ENCODE measurements at places on chromosomes 1 and 21.

DNA sequence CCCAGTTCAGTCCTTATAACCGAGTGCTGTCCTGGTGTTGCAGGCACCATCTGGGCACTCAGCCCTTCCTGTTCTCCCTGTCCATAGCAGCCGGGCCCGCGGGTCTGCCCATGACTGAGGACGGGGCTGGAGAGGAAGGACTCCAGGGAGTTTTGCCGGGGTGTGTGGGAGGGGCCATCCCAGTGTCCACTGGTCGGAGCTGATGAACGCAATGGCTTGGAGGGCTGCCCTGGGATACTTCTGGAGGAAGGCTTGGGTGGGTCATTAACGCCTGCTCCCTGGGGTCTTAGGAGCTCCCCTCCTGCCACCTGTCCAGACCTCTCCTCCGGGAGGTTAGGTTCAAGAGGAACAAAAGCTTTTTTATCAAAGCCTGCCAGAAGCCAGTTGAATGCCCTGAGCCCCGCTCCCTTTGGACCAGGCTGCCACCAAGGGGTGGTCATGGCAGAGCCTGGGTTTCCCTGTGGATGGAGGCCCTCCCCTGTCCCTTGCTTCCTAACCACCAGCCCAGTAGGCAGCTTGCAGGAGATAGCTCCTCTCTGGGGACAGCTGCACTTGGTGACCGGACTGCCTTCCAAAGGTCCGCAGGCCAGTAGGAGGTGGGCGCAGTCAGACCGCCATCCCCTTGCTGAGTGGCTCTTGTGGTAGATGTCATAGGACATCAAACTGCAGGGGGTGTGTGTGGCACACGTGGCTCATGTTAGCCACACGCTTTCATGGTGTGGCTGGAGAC is 61.3 kb downstream of the TRIM11 start:
- no peak for DNase-seq

- DNase-seq = no peak
These were observed 33.4 kb downstream of the LRRC53 start for GRCh38 chr1:74478979-74479378.

DNA sequence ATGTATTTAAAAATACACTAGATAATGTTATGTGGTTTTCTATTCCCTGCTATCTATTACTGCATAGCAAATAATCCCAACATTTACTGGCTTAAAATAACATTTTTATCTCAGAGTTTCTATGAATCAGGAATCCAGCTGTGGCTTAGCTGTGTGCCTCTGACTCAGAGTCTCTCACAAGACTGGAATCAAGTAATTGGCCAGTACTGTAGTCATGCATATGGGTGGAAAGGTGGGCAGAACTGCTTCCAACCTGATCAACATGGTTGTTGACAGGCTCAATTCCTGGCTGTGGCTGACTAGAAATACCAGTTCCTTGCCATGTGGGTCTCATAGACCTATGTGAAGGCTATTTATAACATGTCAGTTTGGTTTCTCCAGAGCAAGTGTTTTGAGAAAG is 131.8 kb downstream of the PDE4B start:
- no peak for DNase-seq

DNA sequence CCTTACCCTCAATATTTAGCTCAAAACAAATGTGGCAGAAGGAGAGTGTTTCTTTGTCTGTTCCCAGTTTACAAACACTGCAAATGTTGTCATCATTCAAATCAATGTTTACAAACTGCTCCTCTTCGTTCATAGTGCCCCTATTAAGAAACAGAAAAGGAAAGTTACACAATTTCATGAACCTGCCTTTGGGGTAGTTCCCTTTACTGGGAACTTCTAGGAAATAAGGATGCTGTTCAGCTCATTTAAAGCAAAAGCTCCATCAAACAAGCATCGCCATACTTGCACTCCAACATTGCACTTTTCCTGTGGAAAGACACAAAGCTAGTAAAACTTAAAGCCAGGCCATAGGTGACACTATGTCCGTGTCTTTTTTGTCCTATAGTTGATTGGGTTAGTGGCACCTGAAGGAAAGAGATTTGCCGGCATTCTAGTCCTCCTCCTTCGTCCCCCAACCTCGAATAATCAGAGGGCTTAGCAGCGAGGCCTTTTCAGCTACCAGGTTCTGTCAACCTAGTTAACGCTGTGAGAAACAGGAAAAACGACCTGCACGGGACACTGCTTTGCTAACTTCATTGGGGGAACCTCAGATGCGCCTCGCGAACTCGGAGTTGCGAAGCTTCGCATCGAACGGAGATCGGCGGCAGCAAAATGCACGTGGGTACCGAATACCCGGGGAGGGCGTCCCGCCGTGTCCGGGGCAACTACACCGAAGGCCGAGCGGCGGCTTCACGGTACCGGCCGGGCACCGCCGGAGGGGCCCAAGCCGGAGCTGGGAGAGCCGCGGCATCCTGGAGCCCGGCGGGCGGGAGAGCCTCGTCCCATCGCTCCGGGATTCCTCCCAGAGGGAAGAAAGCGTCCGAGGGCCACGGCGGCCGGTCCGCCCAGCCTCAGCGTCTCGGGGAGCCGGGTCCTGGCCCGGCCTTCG is 706 bp downstream of the C21orf91 start:
- DNase-seq = no peak

DNA sequence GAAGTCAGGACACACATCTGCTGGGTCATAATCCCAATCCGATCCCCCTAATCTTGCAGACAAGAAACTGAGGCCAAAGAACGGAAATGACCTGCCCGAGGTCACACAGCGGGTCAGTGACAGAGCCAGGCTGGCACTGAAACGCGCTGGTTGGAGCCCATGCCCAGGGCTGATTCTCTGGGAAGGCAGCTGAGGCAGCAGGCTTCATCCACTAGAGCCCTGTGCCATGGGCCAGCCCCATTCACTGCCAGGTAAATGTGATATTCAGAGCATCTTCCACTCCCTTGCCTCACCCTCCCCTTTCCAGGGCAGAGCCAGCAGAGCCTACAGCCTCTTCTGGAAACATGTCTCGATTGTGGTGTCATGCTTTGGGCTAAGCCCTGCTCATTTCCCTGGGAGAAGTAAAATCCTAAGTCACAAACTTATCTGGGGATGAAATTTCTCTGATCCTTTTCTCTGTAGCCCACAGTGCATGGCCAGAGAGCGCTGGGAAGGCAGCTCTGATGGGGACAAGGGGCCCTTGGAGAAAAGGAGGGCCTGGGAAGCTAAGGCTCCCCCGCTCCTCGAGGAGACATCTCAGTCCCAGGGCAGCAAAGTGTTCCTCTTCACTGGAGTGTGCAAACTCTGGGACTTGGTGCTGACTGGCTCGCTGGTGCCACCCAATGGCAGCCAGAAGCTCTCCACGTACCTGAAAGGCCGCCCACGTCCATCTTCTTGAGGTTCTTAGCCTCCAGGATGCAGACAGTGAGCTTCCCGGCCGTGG is 110.4 kb downstream of the SYT2 start:
- no peak for DNase-seq

All from esophagus squamous epithelium (tissue), 5 donors.